ENCODE measurements at places on chromosomes 11 and 22.

- peak; percentile 71 for DNase-seq
Measured at GRCh38 chr11:73393479-73394415, 17.5 kb downstream of the RELT start.

- no peak for DNase-seq
Measured at GRCh38 chr11:116731097-116731761, 41.6 kb downstream of the BUD13 start.

GRCh38 chr11:46979358-46979757 lies 42.8 kb downstream of the CSTPP1 start:
- DNase-seq: no peak

GRCh38 chr22:31400023-31400397 lies 606 bp downstream of the DRG1 start:
- peak; percentile 20 for DNase-seq

- no peak for DNase-seq
Measured at GRCh38 chr11:22491555-22492225, 133.9 kb downstream of the FANCF start.

- no peak for DNase-seq
Measured at GRCh38 chr11:120712014-120712413, 200.5 kb downstream of the GRIK4 start.

GRCh38 chr11:102225689-102226568 lies 91.4 kb upstream of the BIRC3 start:
- no peak for DNase-seq

DNA sequence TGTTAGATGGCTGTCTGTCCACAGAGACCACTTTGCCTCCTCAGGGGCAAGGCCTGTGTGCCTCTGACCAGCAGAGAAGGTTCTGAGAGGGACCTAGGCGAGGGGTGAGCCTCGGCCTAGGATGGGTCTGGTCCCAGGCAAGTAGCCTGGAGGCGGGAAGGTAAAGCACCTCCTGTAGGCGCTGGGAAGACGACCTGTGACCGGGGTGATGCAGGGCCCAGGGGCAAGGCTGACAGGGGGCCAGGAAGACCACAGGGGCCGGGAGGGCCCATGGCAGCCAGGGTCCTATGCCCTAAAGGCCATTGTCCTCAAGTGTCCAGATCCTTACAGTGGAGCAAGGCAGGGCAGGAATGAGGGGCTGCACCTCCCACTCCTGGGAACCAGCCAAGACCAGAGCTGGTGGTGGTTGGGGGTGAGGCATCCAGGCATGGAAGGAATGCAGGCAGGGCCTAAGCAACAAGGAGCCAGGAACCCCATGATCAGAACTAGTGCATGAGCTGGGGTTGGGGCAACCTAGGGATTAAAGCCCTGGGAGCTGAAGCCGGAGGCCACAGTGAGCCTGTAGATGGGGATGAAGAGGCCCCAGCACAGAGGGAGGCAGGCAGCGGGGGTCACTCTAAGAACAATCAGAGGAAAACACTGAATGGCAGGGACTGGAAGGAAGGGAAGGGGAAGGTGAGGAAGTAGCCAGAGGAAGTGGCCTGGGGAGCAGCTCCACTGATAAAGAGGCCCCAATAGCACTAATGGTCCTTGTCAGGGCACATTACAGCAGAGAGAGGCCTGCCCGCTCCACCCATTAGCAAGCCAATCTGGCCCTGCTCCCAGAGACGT lies 32.9 kb upstream of the KLHL35 start:
- DNase-seq: no peak

DNA sequence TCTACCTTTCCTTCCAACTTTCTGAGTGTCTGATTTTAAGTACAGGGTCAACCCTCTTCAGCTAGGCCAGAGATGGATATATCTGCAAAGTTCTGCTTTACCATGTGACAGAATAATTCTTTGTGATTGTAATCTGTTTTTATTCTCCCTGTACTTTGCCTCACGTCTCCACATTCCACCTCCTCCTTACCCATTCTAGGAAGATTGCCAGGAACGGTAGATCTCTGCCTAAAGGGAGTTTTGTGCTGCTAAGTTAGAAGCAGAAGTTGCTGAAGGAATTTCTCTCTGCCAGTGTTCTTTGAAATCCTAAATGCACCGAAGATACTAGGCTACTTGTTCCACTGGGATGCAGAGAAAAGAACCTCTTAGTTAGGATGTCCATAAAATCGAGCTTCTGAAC lies 20.7 kb upstream of the FAM181B start:
- no peak for DNase-seq

DNA sequence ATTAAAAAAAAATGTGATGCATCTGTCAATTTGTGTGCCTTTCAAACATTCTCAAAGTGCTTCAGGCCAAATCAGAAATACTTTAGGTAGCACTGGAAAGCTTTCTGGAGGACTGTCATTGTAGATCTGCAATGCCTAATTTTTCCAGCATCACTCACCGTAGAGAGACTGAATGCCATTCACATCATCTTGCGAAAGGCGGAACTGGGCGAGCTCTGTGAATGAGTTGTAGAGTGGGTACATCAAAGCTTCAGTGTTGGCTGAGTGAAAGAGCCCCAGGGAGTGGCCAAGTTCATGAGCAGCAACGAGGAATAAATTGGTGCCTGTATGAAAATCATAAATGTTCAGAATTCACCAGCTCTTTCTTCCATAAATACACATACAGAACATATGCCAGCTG lies 4.0 kb downstream of the MMP10 start:
- peak; percentile 9 for DNase-seq

DNA sequence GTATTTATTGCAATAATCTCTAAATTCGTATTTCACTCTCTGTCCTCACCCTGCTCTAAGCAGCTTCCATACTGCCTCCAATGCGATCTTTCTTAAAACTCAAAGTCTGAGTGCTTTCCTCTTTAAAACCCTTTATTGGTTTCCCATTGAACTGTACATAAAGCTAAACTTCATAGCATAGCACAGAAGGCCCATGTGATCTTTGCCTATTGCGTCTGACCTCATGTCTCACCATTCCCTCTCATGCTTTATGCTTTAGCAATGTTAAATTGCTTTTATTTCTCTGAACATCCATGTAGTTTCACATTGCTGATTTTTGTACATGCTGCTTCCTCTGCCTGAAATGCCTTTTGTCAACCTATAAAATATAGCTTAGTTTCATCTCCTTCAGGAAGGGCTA lies 28.4 kb downstream of the ZDHHC13 start:
- no peak for DNase-seq

GRCh38 chr22:43537019-43537585 lies 125.3 kb downstream of the MPPED1 start:
- DNase-seq: no peak

- DNase-seq: no peak
Measured at GRCh38 chr11:35814720-35815305, 129.0 kb upstream of the LDLRAD3 start.

DNA sequence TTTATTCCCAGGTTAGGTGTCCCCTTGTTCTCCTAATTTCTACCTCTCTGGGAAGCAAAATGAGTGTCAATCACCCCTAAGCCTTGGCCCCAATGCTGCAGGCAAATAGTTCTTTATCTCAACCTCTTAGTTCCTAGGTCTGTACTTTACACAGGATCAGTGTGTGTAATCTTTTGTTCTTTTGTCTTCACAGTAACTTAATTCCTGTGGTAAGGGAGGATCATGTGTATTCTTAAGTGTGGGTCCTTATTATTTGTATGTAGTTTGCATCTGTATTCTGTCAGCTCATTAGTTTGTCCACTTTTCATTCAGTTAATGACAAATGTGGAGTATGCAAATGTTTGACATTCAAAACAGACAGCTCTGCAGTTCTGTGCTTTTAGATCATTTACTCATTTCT lies 166.7 kb downstream of the FAT3 start:
- no peak for DNase-seq

DNA sequence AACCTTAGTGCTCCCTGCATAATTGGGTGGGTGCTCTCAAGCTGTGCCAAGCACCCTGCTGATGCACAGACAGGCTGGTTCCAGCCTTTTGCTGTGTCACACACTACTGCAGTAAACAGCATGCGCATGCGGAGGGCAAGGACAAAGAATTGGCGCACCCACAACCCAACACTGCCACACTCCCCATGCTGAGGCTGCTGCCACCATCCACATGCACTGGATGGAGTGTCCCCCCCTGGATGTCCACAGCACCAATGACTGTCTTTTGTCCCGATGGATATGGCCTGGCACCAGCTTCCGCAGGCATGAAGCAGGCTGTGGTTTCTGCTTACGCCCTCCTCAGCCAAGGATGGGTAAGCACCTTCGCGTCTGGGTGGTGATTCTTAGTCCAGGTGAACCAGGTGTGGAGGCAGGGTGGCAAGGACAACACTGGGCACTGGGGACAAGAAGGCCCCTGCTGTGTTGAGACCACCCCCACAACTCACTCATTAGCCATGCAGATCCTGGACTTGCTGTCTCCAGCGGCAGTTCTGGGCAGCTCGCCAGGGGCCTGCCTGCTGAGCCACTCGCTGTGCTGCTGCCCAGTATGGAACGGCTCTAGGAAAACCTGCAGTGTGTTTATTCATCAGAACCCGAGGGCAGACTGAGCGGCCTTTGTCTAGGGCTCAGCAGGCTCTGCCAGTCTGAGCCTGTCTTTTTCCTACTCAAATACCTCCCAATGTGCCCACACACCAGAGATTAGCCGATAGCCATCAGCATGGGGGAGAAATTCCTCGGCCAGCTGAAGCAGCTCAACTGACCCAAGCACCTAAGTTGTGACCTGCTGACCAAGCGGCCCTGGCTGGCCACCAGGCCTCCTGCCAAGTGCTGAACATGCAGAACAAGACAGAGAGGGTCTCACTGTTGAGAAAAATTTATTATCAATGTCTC lies 8.2 kb upstream of the NAP1L4 start:
- DNase-seq: peak; percentile 88

- no peak for DNase-seq
Measured at GRCh38 chr11:108518581-108518980, 20.4 kb upstream of the POGLUT3 start.

DNA sequence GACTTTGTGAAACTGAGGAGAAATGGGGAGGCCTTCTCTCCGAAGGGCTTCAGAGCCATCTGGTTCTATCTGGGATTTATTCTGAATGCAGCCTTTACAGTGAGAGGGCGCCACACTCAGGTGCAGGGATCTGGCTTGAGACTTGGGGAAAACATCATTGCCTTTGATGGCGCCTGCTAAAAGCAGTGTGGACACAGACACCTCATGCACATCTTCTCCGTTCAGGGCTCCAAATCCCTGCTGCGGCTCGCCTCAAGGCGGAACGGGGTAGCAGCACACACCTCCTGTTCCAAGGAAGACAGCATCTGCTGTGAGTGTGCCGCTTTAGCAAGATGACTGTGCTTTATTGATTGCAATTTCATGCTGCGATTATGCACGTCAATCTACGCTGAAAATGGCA lies 37.1 kb upstream of the OLFML1 start:
- no peak for DNase-seq

- no peak for DNase-seq
Measured at GRCh38 chr11:117823946-117824420, 561 bp downstream of the FXYD2 start.

- no peak for DNase-seq
Measured at GRCh38 chr22:19815093-19815822, 39.4 kb downstream of the GNB1L start.

DNA sequence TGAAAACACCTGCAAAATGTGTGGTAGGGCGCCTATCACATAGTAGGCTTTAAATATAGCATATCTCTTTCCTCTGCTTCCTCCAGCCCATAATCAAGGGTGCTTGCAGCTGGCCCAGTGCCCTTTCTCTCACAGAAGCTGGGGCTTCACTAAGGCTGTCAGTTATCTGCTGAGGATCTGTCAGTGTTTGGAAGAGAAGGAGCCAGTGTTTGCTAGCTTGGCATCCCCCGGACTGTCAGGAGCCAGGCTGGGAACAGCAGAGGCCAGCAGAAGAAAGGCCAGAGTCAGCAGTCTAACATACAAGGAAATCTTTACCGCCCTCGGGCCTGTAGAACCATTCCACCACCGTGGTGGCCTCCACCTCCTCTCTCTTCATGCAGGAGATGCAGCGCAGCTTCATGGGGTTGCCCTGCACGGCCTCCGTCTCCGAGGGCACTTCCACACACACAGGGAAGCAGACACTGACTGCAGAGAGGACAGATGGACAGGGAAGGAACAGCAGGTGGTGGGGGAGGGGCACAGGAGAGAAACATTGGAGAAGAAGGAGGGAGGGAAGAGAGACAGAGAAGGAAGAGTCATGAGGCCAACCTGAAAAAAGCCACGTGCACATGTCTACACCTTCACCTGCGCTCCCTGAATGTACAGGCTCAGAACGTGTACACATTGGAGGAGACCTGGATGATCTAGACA lies 9.0 kb downstream of the SCN3B start:
- DNase-seq: no peak

GRCh38 chr11:12525466-12526055 lies 148.2 kb downstream of the PARVA start:
- DNase-seq: no peak

GRCh38 chr22:40330615-40331014 lies 15.7 kb upstream of the ADSL start:
- no peak for DNase-seq

- no peak for DNase-seq
Measured at GRCh38 chr11:121391914-121392313, 60.2 kb upstream of the SORL1 start.

DNA sequence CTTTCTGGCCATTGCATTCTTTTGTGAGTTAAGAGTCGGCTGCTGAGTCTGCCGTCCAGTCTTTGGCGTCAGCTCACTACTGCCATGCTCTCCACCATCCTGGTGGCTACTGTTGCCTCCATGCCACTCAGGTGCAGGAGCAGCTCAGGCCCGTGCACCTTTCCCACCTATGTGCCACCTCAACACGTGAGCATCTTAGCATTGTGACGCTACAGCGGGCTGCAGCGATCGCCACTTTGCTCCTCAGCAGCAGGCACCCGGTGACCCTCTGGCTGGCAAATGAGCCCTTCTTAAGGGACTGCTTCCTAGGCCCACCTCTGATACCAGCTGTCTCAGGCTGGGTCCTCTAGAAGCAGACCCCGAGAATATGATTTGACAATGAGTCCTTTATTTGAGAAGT lies 11.5 kb upstream of the KMT5B start:
- DNase-seq: no peak

GRCh38 chr11:9143721-9144120 lies 52.3 kb upstream of the SCUBE2 start:
- no peak for DNase-seq

DNA sequence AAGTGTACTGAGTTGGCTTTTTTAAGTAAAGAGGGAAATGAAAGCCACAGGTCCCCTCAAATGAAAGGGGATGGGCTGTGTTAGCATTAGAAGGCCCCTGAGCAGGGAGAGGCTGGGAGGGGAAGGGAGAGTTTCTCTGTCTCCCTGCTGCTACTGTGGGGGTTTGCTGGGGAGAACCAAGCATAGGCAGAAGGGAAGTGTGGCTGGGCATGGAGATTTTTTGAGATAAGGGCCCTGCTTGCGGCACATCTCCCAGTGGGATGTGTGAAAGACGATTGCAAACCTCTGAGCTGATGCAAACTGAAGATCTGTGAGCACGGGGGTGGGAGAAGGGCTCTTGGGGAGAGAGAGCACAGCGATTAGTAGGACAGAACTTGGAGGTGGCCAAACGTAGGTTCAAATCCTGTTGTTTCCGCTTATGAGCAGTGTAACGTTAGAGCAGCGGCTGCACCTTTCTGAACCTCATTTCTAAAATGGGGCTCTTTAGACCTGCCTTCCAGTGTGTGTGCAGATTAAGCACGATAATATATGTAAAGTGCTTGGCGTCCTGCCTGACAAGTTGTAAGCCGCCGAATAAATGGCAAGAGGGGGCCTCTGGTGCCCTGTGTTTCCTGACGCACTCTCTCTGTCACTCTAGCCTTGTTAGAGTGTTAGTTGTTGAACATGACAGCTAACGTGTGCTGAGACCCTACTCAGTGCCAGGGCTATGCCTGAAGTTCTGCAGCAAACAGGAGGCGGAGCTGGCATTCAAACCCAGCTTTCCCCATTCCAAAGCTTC lies 122.3 kb downstream of the GRIK4 start:
- DNase-seq: no peak

GRCh38 chr11:92123540-92123939 lies 101.1 kb upstream of the FAT3 start:
- no peak for DNase-seq

GRCh38 chr11:67435727-67436458 lies 1.6 kb downstream of the PTPRCAP start:
- DNase-seq: no peak

Measured in COLO829 (cell line).